Amniotic stem cell (primary cell): ENCODE measurements at places on chromosomes 16 and 17.

GRCh38 chr16:55418586-55418985, 60.4 kb upstream of the MMP2 start:
- DNase-seq: no peak

DNA sequence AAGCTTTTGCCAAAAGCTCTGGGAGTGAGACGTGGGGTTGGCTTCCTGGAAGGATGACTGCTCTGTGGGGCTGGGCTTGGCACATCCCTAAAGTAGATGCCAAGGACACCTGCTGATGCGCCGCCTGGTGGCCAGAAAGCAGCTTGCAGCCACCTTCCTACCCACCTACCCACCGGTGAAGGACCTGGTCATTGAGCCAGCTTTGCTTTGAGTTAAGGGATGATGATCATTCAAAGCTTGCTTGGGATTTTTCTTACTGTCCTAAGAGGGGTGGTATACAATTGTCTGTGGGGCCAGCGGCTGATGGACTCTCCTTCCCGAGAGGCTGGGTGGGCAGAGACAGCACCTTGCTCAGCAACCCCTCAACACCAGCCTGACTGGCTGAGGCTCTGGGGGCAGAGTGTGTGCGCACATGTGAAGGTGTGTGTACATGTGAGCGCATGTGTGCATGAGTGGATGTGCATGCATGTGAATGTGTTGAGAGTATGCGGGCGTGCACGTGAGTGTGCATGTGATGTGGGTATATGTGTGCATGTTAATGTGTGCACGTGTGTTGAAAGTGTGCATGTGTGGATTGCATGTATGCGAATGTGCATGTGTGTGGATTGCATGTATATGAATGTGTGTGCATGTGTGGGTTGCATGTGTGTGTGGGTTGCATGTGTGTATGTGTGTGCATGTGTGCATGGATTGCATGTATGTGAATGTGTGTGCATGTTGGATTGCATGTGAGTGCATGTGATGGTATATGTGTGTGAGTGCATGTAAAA, 18.6 kb downstream of the C1QTNF1 start:
- no peak for DNase-seq

DNA sequence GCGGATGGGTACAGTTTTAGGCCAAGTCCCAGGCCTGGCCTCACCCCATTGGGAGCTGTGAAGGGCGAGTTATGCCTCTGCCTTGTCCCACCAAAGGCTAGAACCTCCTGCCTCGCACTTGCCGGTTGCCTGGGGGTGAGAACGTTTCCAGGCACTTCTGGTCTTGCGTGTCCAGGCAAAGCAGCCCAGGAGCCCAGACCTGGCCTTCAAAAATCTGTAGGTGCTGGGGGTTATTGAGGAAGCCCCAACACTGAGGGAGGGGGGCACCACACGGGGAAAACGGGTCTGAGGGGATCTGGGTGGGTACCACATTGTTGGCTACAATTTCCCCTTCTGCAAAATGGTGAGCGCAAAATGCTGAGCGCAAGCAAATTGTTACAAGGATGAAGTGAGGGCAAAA, 12.2 kb upstream of the ATP2C2 start:
- no peak for DNase-seq

- DNase-seq: no peak
These were observed 67.4 kb downstream of the RAB11FIP4 start for GRCh38 chr17:31458829-31459228.

GRCh38 chr17:8459107-8459506, 23.4 kb downstream of the NDEL1 start:
- DNase-seq: no peak

- no peak for DNase-seq
These were observed 167.2 kb downstream of the STX8 start for GRCh38 chr17:9408381-9408780.
